IMR-90 (cell line): ENCODE measurements at places on chromosomes 7 and 10. TPM values are rescaled to one million over a fixed set of nuclear protein-coding genes. Genes with fewer than 3 reads are reported as not detected.

Gene SCIN
- under 0.01 TPM in 1 of 2 replicates, not detected in the other for total RNA-seq

Gene SFTPA1
- not detected in 2 replicates for total RNA-seq

Gene GIMAP6
- total RNA-seq, result not detected in 2 replicates

Gene COBL
- total RNA-seq, result under 0.01 TPM in 1 of 2 replicates, not detected in the other

Gene ATP6V0A4
- total RNA-seq, result under 0.01 and 0.18 TPM in 2 replicates
